HCT116 (cell line): ENCODE measurements at places on chromosomes 11 and 22.

DNA sequence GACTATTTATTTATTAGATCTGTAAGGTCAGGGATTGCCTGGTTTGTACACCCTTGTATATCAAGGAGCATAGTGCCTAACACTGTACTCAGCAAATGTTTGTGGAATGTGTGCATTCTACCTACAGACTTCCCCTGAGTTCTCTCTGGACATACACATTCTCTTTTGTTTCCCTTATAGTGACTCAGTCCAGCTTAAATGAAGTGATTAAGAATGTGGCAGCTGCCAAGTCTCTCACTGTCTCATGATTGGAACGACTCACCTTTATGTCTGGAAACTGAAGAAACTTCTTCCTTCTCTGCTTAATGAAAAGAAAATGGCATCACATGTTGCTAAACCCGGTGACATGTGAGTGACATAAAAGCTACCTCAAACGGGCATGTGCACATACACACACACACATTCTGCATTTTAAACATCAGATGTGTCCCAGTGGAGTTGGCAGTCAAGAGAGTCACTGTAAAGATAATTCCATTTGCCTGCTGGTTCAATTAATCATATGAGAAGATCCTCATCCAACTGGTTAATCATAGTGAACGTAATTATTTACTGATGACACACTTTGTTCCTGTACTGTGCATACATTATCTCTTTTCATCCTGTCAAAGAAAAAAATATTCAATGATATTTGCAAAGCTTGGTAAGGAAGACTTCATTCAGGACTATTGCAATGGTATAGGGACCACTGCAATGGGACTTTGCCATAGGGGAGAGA, 42.8 kb downstream of the GLYAT start:
- DNase-seq = no peak

- no peak for DNase-seq
Observed at GRCh38 chr11:47149782-47150181, 26.9 kb downstream of the ARFGAP2 start.

DNA sequence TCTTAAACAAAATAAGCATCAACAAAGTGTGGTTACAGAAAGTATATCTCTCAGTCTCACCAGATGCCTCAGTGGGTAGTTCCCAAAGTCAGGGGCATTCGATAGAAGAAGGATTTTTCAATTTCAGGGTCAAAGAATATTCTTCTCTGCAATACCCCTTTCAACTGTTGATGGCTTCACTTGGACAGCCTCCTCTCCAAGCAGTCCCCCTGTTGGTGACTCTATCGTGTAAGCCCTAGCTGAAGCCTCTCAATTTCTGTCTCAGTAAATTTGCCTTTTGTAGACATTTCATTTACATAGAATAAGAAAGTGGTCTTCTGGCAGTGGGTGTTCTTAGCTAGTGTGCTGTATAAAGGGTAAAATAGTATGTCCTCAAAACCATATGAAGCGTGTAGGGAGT, 11.3 kb upstream of the CCDC83 start:
- no peak for DNase-seq

GRCh38 chr11:15289723-15290122, 175.0 kb downstream of the INSC start:
- no peak for DNase-seq

DNA sequence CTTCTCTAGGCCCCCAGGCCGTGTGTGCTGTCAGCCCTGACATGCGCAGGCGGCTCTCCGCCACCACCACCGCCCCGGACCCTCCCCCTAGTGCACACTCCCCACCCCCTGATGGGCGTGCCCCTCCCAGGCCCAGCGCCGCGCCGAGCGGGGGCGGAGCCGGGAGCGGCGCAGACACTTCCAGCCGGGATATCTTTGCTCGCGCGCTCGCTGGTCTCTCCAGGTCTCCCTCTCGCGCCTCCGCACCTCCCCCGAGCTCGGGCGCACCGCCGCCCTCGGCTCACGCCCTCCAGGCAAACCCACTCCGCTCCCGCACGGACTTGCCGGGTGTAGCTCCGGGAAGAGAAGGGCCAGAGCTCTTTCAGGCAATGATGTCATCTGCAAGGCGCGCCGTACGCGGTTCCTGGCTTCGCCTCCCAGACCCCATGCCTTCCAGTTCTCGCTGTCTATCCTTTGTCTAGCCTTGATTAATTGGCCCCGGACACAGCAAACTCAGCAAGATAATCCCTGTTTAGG, at the start of gene SCN3B:
Gene SCN3B (minus strand): TSS at position 59 of the 516 bp plus-strand sequence. CDS start 823 bp downstream, outside the sequence.
- no peak for DNase-seq

DNA sequence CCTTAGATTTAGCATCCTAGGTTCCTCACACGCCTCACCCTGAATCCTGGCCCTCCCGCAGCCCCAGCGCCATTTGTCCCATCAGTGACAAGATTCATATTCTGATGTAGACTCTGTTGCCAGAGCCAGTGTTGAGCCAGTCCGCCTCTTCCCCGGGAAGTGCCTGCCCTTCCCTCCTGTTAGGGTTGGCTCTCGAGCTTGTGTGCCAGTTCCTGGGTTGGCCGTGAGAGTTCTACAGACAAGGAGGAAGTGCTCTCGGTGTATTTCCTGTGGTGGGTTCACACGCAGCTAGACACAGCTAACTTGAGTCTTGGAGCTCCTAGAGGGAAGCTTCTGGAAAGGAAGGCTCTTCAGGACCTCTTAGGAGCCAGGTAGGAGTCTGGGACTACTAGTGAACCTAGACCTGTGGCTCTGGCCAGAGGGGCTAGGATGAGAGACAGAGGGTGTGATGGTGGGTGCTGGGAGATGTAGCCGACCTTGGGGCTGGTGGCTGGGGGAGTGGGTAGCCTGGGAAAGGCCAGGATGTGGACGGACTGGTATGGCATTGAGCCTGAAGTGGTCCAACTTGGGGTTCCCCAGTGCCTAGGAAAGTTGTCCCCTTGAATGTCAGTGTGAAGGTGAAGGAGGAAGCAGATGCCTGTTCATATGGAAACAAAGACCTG, at the start of gene IL18BP:
Gene IL18BP (plus strand): TSS at position 261 of the 662 bp plus-strand sequence. CDS start 1,076 bp downstream, outside the sequence.
- DNase-seq = no peak

GRCh38 chr11:57180081-57180561, 1.6 kb upstream of the LRRC55 start:
- no peak for DNase-seq

DNA sequence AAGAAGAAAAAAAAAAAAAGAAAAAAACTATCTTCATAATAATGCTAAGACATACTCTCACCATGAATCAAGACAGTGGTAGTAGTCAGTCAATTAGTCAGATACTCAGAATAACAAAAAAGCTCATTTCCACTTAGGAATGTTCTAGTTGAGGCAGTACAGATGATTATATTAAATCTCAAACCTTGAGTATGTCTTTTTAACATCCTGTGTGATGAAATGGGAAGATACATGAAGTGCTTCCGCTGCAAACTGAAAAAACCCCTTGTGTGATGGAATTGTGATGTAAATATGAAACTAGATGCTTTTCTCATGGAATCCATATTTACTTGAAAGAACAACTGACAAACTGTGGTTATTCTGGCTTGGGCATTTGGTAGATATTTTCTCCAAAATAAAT, 13.7 kb downstream of the AMOTL1 start:
- no peak for DNase-seq

DNA sequence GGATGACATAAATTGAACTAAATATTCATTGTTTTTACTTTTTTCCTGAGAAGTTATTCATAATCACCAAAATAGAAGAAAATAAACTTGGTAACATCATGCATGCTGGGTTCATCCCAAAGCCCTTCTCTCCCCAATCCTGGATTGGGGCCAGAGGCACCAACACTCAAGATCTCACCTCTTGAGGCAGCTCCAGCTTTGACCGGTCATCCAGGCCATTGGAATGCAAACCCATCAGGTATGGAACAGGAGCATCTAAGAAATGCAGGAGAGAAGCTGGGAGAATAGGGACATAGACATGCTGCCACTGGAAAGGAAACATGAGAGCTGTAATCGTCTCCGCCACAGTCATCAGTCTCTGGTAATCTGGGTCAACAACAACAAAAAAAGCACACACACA, 71.8 kb downstream of the DENND5A start:
- DNase-seq = no peak

- peak; percentile 38 for DNase-seq
Observed at GRCh38 chr11:6667733-6668374, 12.2 kb upstream of the DCHS1 start.

GRCh38 chr11:8731647-8732323, 49.2 kb downstream of the RPL27A start:
- no peak for DNase-seq

- no peak for DNase-seq
Observed at GRCh38 chr11:35398881-35399280, 20.5 kb downstream of the SLC1A2 start.

DNA sequence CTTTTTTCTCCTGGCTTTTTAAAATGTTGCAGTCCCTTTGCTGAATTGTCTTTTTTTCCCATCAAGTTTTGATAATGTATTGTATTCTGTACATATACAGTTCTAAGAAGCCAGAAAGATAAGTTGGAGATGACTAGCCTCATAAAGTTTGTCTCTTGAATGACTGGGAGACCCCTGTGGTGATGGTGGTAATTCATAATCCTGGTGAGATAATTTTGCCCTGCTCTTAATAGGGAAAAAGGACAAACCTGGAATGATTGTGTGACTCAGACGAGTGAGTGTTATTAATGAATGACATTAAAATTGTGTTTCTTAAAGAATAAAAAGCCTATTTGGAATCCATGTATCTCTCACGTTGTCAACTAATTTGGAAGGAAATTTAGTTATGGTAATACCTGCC, 1.2 kb downstream of the HIKESHI start:
- no peak for DNase-seq

DNA sequence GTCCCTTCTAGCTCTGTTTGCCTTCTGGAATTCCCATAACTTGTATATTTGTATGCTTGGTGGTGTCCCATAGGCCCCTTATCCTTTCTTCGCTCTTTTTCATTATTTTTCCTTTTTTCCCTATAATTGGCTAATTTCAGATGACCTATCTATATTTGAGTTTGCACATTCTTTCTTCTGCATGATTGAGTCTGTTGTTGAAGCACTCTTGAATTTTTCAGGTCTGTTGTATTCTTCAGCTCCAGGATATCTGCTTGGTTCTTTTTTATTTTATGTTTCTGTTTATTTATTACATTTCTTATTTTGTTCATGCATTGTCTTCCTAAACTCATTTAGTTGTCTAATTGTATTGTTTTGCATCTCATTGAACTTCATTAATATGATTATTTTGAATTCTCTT, 28.0 kb downstream of the NCAM1 start:
- no peak for DNase-seq

- DNase-seq = no peak
Observed at GRCh38 chr11:65571940-65572339, 398 bp upstream of the FAM89B start.

- no peak for DNase-seq
Observed at GRCh38 chr11:95089620-95090542, at the start of gene ENDOD1. ENDOD1 (plus strand) TSS chr11:95089846; CDS start chr11:95089928, 82 bp downstream.

DNA sequence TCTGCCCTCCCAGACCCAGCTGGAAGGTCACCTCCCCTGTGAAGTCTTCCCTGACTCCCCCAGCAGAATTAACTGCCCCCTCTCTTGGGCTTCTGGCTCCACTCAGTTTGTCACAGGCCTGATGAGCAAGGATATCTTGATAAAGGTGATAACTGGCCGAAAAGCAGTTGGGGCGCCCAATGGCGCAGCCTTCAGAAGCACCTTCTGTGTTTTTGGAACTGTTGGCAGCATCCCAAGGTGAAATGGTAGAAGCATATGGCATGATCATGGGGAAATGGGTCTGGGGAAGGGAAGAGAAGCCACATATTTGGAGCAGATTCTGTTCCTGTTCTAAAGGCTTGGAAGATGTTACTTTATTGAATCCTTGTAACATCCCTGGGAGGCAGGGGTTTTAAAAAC, 2.8 kb upstream of the TAB1 start:
- DNase-seq = no peak

- no peak for DNase-seq
Observed at GRCh38 chr11:16434036-16434435, 77.7 kb upstream of the SOX6 start.

DNA sequence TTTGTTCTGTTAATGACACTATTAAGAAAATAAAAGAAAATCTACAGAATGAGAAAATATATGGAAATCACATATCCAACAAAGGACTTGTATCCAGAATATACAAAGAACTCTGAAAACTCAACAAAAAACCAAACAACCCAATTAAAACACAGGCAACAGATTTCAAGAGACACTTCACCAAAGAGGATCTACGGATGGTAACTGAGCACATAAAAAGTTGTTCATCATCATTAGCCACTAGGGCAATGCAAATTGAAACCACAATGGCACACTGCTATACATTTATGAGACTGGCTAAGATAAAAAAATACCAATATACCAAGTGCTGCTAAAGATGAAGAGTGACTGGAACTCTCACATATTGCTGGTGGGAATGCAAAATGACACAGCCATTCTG, 34.5 kb upstream of the SLC25A1 start:
- DNase-seq = no peak

DNA sequence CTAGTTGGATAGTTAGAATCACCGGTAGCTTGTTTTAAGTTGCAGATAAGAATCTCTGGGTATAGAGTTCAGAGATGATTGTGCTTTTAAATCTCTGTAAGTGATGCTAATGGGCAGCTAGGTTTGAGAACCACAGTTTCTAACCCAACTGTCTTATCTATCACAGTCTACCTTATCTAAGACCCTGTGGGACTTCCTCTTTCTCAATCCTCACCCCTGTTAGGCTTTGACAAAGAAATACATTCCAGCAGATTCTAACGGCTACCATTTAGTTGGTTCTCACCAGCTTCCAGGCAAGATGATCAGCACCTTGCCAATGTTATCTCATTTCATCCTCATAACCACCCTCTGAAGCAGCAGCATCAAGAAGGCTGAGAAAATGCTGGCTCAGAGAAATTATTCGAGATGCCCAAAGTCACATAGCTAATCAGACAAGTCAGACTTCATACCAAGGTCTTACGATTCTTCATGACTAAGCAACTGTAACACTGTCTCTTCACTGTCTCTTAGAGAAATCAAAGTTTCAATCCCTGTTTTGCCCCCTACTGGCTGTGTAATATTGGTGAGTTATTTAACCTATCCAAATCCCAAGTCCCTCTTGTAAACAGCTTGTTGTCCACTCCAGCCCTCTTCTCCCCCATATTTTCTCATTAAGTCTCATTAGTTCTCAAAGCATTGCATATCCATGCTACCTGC, 192.4 kb upstream of the API5 start:
- DNase-seq = no peak

DNA sequence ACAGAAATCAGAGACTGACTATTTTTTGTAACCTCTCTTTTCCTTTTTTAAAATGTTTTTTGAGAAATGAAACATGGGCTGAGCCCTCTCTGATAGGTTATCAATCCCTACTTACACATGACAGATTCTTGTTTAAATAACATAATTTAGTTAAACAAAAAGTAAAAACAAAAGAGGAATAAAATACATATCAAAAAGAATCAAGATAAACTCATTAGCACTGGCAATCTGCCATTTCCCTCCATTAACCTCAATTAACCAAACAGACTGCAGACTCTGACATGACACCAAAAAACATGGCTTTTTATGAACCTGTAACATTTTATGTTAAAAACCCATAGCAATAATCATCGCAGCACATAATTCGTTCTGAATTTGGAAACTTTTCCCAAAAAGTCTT, 284.4 kb upstream of the MTNR1B start:
- no peak for DNase-seq

- no peak for DNase-seq
Observed at GRCh38 chr11:48116437-48117228, 100.0 kb upstream of the OR4B1 start.

- no peak for DNase-seq
Observed at GRCh38 chr11:6566704-6567370, 36.6 kb downstream of the RRP8 start.
